Skeletal muscle cell (primary cell): ENCODE measurements at places on chromosomes 2 and 18.

GRCh38 chr2:14881651-14882327 lies 249.3 kb downstream of the LRATD1 start:
- no peak for DNase-seq

DNA sequence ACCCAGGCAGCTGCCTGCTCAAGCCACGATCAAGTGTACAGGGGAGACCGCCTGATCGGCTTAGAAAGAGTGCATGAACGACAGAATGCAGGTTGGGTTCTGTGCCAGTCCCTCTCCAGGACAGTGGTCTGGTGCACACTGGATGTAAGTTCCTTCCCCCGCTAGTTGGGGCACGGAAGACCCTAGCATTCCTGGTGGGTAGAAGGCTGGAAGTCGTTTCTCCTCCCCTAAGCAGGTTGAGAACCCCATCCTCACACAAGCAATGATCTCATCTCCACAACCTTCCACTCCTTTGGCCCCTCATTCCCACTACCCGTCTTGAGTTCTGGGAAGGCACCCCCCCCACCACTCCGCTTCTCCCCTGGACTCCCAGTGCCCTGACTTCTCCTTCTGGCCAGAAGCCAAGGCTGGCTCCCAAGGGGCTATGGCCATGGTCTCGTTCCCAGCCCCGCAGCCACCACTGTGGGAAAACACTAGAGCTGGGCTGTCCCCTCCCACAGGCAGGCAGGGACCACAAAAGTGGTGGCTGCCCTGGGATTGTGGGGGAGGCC lies 1.4 kb upstream of the ANKRD39 start:
- DNase-seq = no peak

DNA sequence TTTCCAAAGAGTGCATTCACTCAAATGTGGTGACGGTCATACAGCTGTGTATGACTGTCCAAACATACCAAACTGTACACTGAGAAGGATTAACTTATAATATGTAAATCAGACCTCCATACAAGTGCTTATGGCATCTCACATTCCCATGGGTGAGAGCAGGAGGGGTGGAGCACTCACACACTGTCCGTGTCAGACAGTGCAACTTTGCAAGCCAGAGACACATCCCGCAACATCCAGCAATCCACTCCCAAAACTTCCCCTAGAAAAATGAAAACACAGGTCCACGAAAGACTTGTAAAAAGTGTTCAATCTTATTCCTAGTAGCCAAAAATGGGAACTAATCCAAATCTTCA lies 36.4 kb downstream of the FAM168B start:
- no peak for DNase-seq

- DNase-seq = no peak
These were observed 99.4 kb downstream of the MYOM1 start for GRCh38 chr18:3120356-3120755.
